ENCODE measurements at places on chromosomes 6 and 20. TPM values are rescaled to one million over a fixed set of nuclear protein-coding genes. Genes with fewer than 3 reads are reported as not detected.

The EPPIN gene
- not detected for total RNA-seq

The CST2 gene
- not detected for total RNA-seq

- DNase-seq: peak; percentile 81
Measured at GRCh38 chr6:44245912-44246662, 814 bp upstream of the HSP90AB1 start.

The TMEM244 gene
- not detected for total RNA-seq

The TOX2 gene
- 0.18 TPM for total RNA-seq

- DNase-seq: no peak
Measured at GRCh38 chr20:40497899-40498691, 190.9 kb downstream of the MAFB start.

DNA sequence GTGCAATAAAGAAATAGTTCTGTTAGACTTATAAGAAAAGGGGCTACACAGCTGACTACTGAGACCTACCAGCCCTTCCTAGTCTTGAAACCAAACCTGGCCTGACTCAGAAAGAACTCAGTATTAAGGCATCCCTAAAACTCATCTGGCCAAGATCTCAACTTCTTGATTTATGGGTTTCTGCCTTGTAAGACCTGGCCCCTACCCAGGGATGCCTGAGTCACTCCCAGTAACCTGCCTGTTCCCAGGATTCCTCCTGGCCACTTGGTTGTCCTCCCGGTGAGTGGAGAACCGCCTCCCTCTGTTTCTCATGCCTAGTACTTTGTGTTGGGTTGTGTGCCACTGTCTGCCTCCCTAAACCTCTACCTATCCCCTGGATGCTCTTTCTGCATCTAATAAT lies 189.4 kb upstream of the PREP start:
- DNase-seq: peak; percentile 22

GRCh38 chr6:8108031-8108660 lies 5.8 kb upstream of the EEF1E1 start:
- peak; percentile 36 for DNase-seq

- DNase-seq: no peak
Measured at GRCh38 chr20:53919886-53920285, 150.5 kb downstream of the BCAS1 start.

The MAPK13 gene
- 101 TPM for total RNA-seq

DNA sequence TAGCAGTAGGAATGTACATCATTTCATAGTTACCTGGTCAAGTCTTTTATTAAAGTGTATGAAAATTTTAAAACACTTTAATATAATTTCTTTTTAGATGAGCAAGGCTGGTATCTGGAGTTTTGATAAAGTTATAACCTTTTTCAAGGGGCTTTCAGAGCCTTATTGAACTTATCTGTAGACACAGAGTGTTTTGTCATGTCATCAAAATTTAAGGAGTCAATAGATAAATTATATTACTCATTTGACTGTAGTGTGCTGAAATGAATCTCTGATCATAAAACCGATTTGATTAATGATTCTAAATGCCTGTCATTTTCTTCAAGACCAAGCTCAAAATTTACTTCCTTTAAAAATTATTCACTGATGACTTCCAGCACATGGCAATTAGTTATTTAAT lies 125.6 kb downstream of the ARID1B start:
- DNase-seq: no peak

DNA sequence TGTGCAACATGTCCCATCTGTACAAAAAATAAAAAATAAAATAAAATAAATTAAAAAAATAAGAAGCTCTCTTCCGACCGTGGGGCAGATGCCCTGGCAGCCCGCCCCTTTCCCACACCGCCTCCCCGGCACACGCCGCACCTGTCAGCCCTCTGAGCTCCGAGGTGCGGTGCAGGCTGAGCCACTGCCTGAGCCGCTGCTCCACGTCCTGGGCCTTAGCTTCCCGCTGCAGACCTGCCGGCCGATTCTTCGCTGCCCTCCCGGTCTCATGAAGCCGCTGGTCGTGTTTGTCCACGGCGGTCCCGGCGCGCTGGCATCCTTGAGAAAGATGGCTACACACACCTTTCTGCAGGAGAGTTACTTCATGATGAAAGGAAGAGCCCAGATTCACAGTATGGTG lies 10.7 kb upstream of the CLPSL2 start:
- no peak for DNase-seq

- no peak for DNase-seq
Measured at GRCh38 chr20:2204021-2204420, 91.8 kb upstream of the TGM3 start.

DNA sequence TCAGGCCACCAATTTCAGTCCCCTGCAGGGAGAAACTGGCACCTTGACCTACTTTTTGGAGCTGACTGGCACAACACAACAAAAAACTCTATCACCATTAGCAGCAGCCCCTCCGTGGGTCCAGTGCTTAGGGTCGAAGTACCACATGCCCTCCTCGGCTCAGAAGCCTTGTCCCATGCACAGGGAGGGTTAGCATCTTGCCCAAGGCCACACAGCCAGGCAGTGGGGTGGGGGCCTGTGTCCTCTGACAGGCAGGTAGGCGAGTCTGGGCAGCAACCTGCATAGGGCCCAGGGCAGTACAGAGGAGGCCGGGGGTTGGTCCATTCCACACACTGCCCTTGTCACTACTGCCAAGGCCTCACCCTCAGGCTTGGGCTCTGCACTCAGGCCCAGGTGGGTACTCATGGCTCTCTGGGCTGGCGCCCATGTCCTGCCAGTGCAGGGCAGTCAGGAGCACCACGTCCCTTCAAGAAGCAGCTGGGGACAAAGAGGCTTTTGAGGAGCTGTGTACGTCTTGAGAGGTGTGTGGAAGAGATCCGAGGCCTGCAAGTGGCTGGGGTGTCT lies 53.6 kb downstream of the PYGB start:
- DNase-seq: no peak

DNA sequence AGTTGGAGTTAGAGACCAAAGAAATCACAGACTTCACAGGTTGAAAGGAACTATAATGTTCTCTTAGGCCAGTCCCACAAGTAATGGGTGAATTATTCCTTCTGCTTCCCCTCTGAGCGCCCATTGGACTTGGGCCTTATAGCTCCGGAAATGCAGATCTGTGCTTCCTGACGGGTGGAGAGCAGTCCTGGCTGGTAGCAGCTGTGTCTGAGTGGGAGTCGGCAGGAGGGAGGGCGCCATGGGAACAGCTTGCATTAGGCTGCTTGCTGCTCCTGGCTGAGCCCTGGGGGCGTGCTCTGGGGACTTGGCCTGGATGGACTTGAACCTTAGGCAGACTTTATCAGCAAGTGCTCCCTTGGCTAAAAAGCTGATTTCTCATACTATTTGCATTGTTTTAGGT lies 18.4 kb upstream of the NUP153 start:
- peak; percentile 21 for DNase-seq

The EEF1A2 gene
- 29.8 TPM for total RNA-seq

- no peak for DNase-seq
Measured at GRCh38 chr6:134634466-134634865, 315.4 kb downstream of the ALDH8A1 start.

DNA sequence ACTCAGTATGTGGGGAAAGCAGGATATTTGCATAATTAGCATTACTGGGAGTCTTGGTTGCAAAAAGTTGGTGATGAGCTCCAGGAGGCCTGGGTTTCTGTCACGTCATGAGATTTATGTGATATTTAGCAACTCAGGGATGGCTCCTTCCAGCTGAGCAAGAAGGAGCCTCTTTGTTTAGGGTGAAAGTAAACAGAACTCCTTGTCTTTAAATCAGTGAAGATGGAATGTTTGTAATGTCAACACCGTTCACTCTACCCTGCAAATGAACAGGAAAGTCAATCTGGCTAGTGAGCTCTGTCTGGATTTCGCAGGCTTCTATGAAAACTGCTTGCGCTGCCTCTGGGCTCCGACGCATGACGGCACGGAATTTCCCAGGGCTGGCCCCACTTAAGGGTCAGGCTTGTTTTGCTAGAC lies 86.9 kb downstream of the PXDC1 start:
- DNase-seq: no peak

- peak; percentile 48 for DNase-seq
Measured at GRCh38 chr20:6265204-6265904, 142.5 kb upstream of the FERMT1 start.

GRCh38 chr6:91132461-91132860 lies 545.6 kb upstream of the MAP3K7 start:
- no peak for DNase-seq

- no peak for DNase-seq
Measured at GRCh38 chr6:136786658-136787057, 5.6 kb downstream of the MAP3K5 start.

- no peak for DNase-seq
Measured at GRCh38 chr6:15980801-15981200, 148.1 kb upstream of the MYLIP start.

GRCh38 chr6:161057103-161058091 lies 65.8 kb downstream of the MAP3K4 start:
- no peak for DNase-seq

DNA sequence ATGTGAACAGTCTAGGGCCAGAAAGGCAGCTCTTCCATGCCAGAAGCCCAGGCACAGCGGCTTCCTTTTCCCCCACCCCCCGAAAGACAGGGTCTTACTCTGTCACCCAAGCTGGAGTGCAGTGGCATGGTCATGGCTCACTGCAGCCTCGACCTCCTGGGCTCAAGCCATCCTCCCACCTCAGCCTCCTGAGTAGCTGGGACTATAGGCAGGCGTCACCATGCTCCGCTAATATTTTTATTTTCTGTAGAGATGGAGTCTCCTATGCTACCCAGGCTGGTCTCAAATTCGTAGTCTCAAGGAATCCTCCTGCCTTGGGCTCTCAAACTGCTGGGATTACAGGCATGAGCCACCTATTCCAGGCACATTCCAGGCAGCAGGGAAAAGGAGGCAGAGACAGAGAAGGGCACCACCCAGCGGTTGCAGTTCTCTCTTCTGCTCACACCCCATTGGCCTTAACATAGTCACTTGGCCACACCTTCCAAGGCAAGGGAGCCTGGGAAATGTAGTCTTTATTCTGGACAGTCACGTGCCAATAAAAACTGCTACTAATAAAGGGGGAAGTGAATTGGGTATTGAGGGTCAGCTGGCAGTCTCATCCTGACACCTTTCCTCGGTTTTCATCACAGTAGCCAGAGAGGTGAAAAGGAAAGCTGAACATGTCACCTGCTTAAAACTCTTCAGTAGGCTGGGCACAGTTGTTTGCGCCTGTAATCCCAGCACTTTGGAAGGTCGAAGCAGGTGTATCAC lies 205.9 kb downstream of the ZMYND8 start:
- peak; percentile 89 for DNase-seq

The NT5DC1 gene
- 20.5 TPM for total RNA-seq

DNA sequence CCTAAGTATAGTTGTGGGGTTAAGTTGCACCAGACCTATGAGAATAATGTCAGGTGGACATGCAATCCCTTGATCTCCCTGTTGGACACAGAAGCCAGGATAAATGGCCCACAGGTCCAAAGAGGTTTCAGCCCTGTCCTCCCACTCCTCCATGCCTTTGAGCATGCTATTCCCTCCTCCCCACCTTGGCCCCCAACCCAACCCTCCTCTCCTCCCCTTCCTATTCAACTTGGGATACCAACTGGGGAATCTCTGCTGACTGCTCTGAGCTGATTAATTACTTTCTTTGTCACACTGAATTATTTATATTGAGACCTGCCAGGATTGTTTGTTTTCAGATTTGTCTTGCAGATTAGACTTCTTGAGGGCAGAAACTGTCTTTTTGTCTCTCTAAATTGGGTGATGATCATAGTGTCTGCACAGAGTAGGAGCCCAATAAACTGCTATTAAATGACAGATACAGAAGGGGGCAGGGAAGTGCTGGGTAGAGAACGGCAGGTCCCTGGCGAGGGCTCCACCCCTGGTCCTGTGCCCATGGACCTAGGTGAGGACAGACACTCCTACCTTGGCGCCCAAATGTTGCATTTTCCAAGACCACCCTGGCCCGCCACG lies 120.9 kb downstream of the UNC5CL start:
- no peak for DNase-seq

GRCh38 chr6:36724514-36725390 lies 27.1 kb downstream of the RAB44 start:
- DNase-seq: peak; percentile 87

GRCh38 chr20:53914091-53914780 lies 156.2 kb downstream of the BCAS1 start:
- no peak for DNase-seq

DNA sequence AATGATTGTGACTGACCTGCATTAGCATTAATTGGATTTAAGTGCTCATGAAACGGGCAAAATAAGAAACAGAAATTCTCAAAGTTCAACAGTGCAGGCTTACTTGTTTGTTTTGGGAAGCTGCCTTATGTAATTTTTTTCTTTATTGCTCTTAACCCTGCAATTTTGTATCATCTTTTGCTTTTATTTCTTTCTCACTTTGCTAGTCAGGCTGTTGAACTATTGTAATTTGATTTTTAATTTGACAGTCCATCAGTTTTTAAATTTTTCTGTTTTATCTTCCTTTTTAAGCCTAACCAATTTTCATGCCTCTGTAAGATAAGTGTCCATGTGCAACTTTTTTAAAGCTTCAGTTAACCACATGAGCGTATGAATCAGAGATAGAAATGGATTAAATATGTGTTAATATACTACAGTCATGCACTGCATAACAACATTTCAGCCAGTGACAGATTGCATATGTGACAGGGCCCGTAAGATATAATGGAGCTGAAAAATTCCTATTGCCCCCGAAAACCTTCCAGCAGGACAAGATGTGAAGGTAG lies 44.6 kb downstream of the PEX7 start:
- no peak for DNase-seq

DNA sequence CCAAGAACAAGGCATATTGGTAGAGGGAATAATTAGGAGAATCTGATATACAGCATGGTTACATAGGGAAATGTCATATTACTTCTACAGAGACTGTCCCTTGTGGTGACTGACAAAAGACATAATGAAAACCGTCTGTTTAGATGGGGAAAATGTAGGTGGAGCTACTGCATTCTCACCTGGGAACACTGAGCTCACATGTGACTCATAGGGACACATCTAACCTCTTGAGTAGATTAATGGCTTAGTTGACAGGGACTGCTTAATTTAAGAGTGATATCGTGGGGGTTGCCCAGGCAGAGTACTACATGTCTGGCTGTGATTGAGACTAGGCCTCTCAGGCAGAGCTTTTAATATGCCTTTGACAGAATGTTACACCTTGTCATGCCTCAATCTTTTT lies 235.3 kb upstream of the ZFP64 start:
- peak; percentile 30 for DNase-seq

The IL17F gene
- total RNA-seq: not detected

DNA sequence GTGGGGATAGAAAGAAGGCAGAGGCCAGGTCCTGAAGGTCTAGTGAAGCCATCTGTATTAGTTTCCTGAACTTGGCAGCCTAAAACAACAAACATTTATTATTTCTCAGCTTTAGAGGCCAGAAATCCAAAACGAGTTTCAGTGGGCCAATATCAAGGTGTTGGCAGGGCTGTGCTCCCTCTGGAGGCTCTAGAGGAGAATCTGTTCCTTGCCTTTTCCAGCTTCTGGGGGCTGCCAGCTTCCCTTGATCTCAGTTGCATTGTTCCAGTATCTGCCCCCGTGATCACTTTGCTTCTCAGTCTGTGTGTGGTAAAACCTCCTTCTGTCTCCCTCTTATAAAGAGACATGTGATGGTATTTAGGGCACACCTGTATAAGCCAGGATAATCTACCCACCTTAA lies 82.4 kb downstream of the MAFB start:
- peak; percentile 42 for DNase-seq

- no peak for DNase-seq
Measured at GRCh38 chr20:58945965-58946631, 35.0 kb upstream of the NELFCD start.

Measured in HT-29 (cell line).